ENCODE measurements at places on chromosomes 3 and 15. TPM values are rescaled to one million over a fixed set of nuclear protein-coding genes. Genes with fewer than 3 reads are reported as not detected.

Gene RPN1
- 239 TPM for total RNA-seq

Gene CACNA1D
- total RNA-seq: 0.85 TPM

Gene TMC3
- total RNA-seq: not detected

Gene ERC2
- total RNA-seq: 1.4 TPM

DNA sequence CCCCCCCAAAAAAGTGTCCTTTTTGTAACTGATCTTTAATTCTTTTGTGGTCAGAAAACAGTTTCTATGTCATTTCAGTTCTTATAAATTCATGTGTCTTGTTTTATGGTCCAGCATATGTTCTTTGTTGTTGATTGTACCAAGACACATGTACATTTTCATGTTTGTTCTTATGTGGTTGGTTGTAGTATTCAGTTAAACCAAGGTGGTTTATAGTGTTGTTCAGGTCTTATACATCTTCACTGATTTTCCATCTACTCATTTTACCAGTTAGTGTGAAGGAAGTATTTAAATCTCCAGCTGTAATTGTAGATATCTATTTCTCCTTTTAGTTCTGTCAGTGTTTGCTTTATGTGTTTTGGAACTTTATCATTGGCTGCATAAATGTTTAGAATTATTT lies 24.0 kb downstream of the MEF2A start:
- DNase-seq: no peak

DNA sequence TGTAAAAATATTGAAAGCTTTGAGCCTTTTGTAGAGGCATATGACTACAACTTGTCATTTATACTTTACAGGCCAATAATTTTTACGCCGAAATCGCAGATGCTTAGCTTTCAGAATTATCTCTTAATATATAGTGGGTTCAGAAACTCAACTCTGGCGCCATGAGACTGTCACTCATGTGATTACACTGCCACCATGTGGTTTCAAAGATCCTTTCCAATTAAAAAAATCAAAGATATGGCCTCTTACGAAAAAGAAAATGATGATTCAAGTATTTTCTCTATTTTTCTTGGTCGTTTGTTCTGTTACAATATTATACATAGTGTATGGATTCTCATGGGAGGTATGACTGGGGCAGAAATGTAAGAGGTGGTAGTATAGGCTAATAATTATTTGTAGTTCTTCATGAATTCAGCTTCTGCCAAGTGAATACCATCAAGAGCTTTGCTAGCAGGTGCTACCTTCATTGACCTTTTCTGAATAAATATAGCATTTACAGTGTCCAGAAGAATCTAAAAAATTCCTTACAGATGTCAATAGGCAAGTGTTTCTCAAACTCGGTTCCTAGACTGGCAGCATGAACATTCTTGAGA lies 751.7 kb upstream of the GOLIM4 start:
- peak; percentile 53 for DNase-seq

DNA sequence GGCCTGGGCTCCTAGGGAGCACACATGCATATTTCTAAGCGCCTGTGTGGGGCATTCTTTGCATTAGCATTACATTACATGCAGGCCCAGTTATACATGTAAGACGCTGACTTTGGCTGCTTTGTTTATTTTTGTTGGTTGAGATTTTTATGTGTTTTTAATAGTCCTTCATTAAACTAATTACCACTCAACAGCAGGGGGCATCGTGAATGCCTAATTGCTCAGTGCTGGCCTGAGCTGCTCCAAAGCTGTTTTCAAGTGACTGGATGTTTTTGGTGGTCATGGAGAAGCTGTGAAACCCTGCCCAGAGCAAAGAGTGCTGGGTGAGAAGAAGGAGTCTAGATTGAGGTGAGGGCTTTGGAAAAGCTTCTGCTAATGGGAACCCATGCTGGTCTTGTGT lies 41.5 kb downstream of the GPD1L start:
- no peak for DNase-seq

DNA sequence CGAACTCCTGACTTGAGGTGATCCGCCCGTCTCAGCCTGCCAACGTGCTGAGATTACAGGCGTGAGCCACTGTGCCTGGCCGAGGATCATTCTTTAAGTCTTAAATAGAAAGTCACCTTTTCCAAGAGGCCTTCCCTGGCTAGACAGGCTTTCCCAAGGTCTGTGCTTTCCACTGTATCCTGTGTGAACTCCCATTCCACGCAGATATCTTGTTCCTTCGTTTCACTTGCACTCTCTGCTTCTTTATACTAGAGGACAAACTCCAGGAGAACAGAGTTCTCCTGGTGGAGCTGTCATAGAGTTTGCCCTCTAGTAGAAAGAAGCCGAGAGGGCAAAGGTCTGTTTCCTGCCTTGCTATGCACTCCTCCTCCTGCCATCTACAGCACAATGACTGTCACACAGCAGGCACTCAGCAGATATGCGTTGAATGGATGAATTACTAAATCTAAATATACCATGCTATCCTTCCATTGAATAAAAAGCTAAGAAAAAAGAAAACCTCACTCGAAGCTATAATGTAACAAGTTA lies 211.2 kb downstream of the FOXP1 start:
- DNase-seq: no peak

- peak; percentile 87 for DNase-seq
Measured at GRCh38 chr3:26920646-26921478, 298.3 kb downstream of the LRRC3B start.

Gene CCDC54
- not detected for total RNA-seq

- no peak for DNase-seq
Measured at GRCh38 chr3:123547881-123548519, 36.9 kb downstream of the HACD2 start.

- peak; percentile 13 for DNase-seq
Measured at GRCh38 chr3:156388497-156389448, 166.1 kb downstream of the SSR3 start.

- peak; percentile 39 for DNase-seq
Measured at GRCh38 chr3:15630646-15631350, 29.3 kb downstream of the BTD start.

Gene HRG
- not detected for total RNA-seq

GRCh38 chr15:91255670-91256192 lies 155.7 kb downstream of the SV2B start:
- DNase-seq: no peak

Data from A673 (cell line).